A549 treated with Mapracorat at 1 μM for 4 hours (cell line): ENCODE measurements at places on chromosomes 7 and 10. TPM values are rescaled to one million over a fixed set of nuclear protein-coding genes. Genes with fewer than 3 reads are reported as not detected.

Gene DOCK1
- 20.1 to 25.5 TPM (median 24.2 TPM) in 5 replicates for total RNA-seq

Gene TYW1
- total RNA-seq, result 13.6 to 15.0 TPM (median 13.8 TPM) in 5 replicates

Gene CDK1
- total RNA-seq, result 78.8 to 100 TPM (median 89.5 TPM) in 5 replicates

Gene UCMA
- total RNA-seq, result not detected in 5 replicates

Gene TRIM8
- total RNA-seq, result 44.2 to 49.0 TPM (median 47.5 TPM) in 5 replicates

Gene AGFG2
- total RNA-seq, result 26.8 to 45.2 TPM (median 37.4 TPM) in 5 replicates
